ENCODE measurements at places on chromosomes 16 and 17.

- DNase-seq: no peak
Measured at GRCh38 chr17:16969931-16970906, 1.7 kb downstream of the TNFRSF13B start.

GRCh38 chr17:4982305-4982704 lies 5.2 kb downstream of the CAMTA2 start:
- no peak for DNase-seq

DNA sequence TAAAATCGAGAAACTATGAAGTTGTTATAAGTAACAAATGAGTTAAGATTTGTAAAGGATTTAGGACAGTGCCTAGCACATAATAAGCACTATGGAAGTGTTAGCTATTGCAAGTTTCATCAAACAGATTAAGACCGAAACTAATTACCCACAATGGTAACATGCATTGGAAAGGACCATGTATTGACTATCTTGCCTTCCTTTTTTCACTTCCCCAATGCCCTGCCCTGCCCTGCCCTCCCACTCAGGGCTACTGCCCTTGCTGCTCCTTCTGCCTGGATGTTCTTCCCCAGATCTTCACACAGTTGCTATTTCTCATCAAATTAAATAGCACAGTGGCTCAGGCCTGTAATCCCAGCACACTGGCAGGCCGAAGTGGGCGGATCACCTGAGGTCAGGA lies 202.1 kb upstream of the PSMD7 start:
- no peak for DNase-seq

DNA sequence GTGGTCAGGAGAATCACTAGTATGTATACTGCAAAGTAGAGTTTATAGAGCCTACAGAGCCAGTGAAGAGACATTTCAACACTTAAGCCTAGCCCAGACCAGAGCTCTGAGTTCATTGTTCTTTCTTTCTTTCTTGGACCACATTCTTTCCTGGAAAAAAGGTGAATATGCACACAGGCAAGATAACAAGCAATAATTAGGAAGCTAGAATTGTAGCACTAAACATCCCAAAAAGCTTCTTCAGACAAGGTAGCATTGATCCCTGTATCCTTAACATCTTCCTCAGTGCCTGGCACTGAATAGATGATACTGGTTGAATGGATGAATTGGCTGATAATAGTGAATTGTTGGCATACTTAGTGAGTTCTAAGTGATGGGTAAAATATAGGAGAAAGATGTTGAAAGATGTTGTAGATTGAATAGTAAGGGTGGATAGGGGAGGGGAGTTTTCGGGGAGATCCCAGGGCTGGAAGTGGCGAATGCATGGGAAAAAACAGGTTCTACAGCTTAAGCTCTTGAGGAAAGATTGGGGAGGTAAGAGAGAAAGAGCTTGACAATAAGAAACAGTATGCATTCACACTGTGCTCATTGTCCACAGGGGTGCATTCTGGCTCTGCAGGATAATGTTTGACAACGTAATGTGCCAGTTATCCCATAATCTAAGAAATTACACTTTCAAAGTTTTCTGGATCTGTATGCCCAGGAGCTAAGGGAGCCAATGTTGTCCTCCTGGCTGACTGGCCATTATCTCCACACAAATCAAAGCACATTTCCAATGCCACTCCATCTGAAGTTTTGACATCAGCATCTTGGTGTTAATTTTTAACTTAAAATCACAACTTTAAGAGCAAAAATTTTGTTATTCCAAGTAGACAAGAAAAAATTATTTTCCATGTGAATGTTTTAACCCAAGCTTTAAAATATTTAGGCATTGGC lies 35.6 kb downstream of the TUBD1 start:
- DNase-seq: no peak

GRCh38 chr17:46764000-46764708 lies 54.3 kb downstream of the WNT3 start:
- no peak for DNase-seq

DNA sequence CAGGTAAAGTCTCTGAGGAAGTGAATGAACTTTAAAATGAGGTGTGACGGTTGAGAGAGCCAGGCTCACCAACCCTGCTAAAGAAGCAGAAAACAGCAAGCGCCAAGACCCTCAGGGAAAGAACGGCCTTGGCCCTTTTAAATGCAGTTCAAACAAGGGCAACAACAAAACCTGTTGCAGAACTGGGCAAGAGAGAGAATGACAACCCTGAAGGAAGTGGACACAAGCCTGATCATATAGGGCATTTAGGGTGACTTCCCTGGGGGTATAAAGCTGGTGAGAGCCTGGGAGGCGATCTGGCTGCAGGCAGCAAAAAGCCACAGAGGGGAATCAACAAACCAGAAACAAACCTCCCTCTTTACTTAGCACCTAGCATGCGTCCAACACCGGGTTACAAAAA lies 1.0 kb downstream of the CPPED1 start:
- no peak for DNase-seq

GRCh38 chr17:13158494-13159240 lies 140.8 kb upstream of the ELAC2 start:
- no peak for DNase-seq

GRCh38 chr16:54070789-54071343 lies 215.7 kb downstream of the IRX3 start:
- DNase-seq: no peak

DNA sequence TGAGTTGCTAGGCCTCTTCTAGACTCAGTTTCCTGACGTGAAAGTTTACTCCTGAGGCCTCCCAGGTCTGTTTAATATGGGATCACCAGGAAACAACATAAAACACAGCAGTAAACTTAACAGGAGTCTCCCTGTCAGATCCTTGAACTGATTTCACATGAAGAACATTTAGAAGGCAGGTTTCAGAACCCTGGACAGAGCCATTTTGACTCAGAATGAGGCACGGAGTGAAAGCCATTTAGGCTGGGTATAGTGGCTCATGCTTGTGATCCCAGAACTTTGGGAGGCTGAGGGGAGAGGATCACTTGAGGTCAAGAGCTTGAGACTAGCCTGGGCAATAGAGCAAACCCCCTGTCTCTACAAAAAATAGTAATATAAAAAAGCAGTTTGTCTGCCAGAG lies 289.1 kb downstream of the CA10 start:
- peak; percentile 58 for DNase-seq

GRCh38 chr16:11211061-11211976 lies 44.7 kb downstream of the SOCS1 start:
- no peak for DNase-seq

GRCh38 chr16:86248310-86248905 lies 261.9 kb upstream of the FOXF1 start:
- no peak for DNase-seq

DNA sequence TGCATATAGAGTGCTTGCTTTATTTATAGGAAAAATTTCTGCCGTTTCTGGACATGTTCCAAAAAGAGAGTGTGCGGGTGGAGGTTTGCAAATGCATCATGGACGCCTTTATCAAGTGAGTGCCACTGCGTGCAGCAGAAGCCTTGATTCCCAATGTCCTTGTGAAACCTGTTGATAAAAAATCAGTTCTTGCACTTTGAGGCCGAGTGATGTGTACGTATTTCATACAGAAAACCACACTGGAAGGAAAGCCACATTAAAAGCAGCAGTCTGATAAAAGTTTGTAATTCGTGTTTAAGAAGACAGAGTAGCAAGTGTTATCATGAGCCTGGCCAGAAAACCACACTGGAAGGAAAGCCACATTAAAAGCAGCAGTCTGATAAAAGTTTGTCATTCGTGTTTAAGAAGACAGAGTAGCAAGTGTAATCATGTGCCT lies 78.0 kb downstream of the KNOP1 start:
- DNase-seq: peak; percentile 97

- no peak for DNase-seq
Measured at GRCh38 chr16:82835487-82836155, 208.9 kb downstream of the CDH13 start.

GRCh38 chr17:40327735-40328385 lies 18.9 kb downstream of the RARA start:
- no peak for DNase-seq

DNA sequence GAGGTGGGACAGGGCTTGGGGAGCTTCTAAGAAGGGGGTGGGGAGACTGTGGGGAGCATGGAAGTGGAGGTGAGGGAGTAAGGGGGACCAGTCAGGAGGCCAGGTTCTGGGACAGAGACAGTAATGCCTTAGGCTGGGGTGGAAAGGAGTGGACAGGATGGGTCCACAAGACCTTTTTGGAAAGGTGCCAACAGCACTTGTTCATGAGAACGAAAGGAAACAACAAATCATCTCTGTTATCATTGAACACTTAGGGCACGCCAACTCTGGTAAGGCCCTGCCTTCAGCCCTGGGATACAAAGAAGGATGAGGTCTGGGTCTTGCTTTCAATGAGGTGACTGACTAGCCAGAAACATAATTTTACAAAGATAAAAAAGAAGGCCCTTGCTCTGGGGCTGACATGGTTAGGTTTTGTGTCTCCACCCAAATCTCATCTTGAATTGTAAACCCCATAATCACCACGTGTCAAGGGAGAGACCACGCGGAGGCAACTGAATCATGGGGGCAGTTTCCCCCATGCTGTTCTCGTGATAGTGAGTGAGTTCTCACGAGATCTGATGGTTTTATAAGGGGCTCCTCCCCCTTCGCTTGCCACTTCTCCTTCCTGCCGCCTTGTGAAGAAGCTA lies 113.8 kb downstream of the SLC39A11 start:
- peak; percentile 59 for DNase-seq

- peak; percentile 87 for DNase-seq
Measured at GRCh38 chr16:66660422-66661209, 35.9 kb downstream of the CMTM4 start.

DNA sequence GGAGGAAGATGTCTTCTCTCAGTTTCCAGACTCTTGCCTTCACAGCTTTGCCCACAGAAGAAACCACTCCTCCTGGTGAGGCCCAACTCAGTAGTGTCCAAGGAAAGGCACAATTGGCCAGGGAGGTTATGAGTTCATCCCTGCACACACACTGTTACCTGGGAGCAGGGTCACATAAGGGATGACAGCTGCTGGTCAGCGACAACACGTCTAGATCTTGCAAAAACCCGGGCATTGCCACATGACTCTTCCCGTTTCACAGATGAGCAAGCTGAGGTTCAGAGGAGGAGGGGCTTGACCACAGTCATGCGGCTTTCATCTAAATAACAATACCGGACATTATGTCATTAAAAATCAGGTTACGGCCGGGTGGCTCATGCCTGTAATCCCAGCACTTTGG lies 186.0 kb downstream of the COPRS start:
- no peak for DNase-seq

DNA sequence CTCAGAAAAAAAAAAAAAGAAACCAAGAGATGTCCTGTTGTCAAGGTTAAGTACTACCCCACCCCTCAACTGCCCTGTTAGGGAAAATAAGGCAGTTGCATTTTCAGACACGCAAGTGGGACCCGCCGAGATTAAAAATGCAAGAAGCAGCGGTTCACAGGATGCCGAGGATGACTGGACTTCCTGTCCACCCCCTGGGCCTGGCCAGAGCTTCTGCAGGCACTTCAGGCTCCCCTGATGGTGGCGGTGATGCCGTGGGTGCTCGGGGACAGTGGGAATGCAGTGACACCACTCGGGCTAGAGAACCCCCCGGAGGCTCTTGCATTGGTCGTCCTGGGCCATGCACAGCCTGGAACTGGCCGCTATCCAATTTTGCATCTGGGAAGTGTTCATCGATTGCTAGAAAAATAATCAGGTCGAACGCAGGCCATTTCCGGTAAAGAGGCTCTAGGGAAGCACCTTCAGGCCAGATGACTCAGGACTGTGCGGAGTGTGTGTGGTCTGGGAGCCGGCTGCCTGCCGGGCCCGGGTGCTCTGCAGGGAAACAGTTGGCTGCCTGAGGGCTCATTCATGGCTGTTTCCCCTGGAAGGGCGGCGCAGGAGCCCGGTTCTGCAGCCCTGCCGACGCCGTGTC lies 13.4 kb upstream of the CRISPLD2 start:
- peak; percentile 83 for DNase-seq

DNA sequence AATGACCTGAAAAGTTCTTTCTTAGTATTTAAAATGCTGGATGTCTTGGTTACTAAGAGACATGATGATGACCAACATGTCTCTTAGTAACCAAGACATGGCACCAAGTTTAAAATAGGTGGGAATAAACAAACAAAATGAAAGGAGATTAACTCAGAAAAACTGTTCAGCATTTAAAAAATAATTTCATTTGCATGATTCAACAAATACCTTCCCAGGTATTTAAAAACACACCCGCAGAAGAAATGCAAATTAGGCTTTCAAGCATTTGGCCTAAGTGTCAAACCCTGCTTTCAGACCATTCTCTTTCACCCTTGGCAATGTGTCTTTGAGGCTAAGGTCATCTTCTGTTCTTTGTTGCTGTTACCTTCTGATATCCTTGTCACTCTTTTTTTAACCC lies 91.4 kb upstream of the CORO6 start:
- DNase-seq: no peak

GRCh38 chr16:57304169-57305061 lies 19.9 kb upstream of the PLLP start:
- no peak for DNase-seq

- DNase-seq: no peak
Measured at GRCh38 chr16:15599303-15600070, 43.5 kb downstream of the MARF1 start.

DNA sequence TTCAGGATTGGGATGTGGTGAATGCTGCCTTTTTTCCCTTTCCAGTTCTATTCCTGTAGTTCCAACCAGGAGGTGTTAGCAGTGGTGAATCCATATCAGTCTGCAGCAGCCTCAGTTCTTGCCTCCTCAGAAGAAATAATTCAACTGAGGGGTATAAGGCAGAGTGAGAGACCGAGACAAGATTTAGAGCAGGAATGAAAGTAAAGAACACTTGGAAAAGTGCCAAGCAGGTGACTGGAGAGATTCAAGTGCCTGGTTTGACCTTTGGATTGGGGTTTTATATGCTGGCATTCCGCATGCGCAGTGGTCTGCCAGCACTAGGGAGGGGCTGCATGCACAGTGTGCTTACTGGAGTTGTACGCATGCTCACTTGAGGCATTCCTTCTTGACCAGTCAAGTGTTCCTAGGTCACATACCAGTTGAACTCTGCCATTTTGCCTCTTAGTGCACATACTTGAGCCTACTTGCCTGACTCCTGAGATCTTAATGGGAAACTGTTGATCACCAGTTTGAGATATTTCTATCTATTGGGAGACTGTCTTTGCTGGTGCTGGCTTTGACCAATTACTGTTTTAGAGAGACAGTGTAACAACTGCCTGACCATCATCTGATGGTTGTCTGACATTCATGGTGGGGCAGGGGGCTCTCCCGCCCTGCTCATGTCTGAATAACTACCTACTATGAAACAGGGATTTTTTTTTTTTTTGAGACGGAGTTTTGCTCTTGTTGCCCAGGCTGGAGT lies 680 bp upstream of the CCL15 start:
- no peak for DNase-seq

DNA sequence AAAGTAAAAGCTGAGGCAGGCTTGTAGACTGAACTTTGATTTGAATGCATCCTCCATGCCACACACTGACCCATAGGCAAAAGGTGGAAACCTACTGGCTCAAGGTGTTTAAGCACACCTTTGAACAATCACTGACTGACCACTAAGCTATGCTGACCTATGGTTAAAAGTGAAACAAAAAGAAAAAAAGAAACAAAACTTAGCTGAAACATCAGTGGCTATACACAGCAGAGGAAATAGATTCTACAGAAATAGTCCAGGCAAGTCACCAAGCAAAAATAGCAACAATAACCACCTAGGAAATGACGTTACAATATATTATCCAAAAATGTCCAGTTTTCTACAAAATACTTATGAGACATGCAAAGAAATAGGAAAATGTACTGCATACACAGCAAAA lies 60.2 kb downstream of the RPGRIP1L start:
- no peak for DNase-seq

GRCh38 chr17:75030161-75030560 lies 16.6 kb downstream of the ATP5PD start:
- no peak for DNase-seq

GRCh38 chr17:64974750-64975317 lies 55.6 kb upstream of the LRRC37A3 start:
- peak; percentile 85 for DNase-seq

GRCh38 chr16:24610416-24610755 lies 71.0 kb downstream of the RBBP6 start:
- DNase-seq: no peak
